ENCODE measurements at places on chromosomes 2 and 18.

DNA sequence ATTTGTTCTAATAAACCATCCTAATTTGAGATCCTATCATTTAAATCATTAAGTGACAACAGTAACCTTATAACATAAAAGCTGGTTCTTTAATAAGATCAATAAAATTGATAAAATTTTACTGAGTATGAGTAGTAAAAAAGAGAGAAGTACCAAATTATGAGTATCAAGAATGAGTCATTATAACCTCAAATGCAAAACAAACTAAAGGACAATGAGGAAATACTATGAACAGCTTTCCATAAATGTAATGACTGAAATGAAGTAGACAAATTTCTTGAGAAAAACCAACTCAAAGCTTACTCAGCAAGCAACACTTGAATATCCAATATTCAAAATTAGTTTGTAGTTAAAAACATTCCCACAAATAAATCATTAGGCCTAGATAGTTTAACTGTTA is 433.0 kb downstream of the ZEB2 start:
- DNase-seq = no peak

DNA sequence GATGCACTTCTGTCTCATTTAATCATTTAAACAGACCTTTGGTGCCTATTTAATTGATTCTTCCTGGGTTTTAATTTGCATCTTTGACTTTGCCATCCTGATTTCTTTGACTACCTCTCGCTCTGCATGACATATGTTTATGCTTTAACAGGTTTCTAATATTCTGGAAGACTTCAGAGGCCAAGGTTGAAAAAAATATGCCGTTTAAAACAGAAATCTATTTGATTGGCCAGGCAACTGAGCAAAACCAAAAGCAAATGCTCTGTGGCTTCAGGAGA is 303.4 kb downstream of the IRS1 start:
- DNase-seq = no peak

- no peak for DNase-seq
Observed at GRCh38 chr18:79690071-79690470, 10.5 kb downstream of the CTDP1 start.

DNA sequence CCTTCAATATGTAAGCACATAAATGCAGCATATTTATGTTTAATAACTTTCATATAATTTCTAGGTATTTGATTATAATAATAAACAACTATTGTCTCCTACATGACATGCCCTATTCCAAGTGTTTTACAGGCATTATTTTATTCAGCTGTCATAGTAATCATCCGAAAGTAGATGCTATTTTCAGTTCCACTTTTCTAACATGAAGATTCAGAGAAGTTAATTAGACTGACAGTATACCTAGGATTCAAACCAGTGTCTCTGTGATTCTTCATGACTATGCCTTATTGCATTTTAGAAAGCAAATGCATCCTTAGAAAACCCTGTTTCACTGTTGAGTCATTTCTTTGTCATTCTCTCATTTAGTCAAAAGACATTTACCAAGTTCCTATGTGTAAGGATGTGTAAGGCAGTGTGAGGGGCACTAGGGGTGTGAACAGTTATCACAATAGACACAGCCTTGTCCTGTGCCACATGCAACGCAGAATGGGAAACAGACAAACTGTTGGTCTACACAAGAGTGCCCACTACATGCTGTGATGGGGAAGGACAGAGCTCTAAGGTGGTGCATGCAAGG is 79.8 kb downstream of the DTNA start:
- DNase-seq = no peak

GRCh38 chr2:120221616-120222015 is 1.6 kb downstream of the TMEM185B start:
- DNase-seq = no peak

- no peak for DNase-seq
Observed at GRCh38 chr2:135164431-135164830, 112.3 kb downstream of the RAB3GAP1 start.

- no peak for DNase-seq
Observed at GRCh38 chr18:41974796-41975201, 19.8 kb downstream of the PIK3C3 start.

DNA sequence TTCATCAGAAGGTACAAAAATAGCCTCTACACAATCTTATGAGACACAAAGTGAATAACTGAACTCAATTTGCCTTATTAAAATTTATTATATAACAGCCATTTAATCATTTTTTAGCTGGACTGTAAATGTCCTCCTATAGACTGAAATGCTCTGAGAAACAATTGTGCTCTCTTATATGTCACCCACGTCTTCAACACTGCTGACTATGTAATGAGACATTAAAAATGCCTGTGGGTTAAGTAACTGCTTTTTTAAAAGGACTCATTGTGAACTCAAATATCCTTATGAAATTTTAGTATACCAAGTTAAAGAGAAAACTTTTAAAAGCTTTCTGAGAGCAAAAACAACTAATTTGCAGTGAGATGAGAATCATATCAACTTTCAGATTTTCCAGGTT is 10.4 kb upstream of the GALNT1 start:
- DNase-seq = no peak

DNA sequence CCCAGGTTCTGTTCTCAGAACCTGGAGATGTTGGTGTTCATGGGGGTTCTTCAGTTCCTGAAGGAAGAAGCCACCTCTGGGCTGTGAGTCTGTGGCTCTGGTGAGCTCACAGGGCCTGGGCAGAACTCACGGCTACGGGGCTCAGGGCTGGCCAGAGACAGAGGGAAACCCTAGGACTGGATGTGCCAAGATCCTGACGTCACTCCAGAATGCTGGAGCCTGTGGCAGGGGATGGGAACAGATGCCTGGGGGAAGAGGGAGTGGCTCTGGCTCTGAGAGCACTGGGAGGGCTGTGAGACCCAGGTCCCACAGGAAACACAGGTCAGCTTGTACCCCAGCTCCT is at the start of gene OTOF:
TSS of gene OTOF (minus strand) at position 214 of the 343 bp plus-strand sequence.
- no peak for DNase-seq

DNA sequence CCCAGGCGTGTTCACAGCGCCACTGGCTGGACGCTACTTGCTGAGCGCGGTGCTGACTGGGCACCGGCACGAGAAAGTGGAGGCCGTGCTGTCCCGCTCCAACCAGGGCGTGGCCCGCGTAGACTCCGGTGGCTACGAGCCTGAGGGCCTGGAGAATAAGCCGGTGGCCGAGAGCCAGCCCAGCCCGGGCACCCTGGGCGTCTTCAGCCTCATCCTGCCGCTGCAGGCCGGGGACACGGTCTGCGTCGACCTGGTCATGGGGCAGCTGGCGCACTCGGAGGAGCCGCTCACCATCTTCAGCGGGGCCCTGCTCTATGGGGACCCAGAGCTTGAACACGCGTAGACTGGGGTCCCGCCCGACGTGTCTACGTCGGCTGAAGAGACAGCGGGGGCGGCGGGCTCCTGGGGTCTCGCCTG is 891 bp upstream of the KHK start:
- DNase-seq = peak; percentile 13

DNA sequence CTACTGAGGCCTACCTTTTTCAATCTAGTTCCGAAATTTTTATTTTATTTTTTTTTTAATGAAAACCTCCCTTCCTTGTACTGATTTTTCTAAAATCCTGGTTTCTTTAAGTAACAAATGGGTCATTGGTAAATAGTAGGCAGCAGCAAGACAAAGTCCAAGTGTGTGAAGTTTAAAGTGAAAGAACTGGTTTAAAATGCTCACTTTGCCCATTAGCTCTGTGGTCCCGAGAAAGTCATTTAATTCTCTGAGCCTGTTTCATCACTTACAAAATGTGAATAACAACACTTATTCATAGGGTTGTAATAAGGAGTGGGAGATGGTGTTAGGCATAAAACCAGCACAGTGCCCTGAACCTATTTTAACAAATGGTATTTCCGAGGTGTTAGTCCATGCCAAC is 426.2 kb downstream of the ERBB4 start:
- DNase-seq = no peak

DNA sequence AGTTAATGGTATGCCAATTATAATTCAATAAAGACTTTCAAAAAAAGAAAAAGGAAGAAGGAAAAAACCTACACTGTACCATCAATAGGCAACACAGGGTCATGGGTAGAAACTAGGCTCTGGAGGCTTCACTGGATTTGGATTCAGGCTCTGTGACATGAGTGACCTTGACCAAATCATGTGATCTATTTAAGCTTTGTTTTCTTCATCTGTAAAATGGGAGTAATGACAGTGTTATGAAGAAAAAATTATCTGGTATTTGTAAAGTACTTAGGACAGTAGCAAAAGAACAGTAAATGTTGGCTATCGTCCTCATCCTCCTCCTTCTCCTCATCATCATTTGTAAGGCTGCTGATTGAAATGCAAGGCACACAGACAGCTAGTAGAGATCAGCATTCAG is 59.3 kb upstream of the STPG4 start:
- DNase-seq = no peak

- no peak for DNase-seq
Observed at GRCh38 chr2:60095202-60095815, 458.1 kb downstream of the BCL11A start.

DNA sequence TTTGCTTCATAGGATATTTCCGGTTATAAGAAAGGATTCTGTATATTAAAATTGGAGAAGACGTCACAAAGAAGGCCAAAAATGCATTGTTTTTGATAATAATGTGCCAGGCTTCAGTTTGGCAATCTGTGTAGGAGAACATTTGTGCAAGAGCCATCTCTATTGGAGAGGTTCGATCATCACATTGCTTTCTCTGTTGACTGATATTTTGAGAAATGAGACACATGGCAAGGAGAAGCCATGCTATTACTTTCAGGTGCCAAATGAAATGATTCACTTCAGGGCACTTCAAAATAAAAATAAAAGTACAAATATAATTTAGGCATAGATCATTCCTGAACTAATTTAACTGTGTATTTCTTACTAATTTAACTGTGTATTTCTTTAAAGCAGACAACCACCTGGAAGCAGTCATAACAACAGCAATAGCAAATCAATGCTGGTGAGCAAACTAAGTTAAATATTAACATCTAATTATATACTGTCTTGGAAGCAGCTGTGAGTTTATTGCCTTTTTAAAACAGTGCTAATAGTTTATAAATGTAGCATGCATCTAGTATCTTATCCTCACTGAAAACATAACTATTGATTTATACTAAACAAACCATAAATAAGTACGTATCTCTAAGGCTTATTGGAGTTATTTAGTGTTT is 50.2 kb upstream of the CHST9 start:
- DNase-seq = no peak

GRCh38 chr18:43141208-43141607 is 25.7 kb upstream of the RIT2 start:
- no peak for DNase-seq

- DNase-seq = no peak
Observed at GRCh38 chr2:124283096-124283495, 258.0 kb downstream of the CNTNAP5 start.

DNA sequence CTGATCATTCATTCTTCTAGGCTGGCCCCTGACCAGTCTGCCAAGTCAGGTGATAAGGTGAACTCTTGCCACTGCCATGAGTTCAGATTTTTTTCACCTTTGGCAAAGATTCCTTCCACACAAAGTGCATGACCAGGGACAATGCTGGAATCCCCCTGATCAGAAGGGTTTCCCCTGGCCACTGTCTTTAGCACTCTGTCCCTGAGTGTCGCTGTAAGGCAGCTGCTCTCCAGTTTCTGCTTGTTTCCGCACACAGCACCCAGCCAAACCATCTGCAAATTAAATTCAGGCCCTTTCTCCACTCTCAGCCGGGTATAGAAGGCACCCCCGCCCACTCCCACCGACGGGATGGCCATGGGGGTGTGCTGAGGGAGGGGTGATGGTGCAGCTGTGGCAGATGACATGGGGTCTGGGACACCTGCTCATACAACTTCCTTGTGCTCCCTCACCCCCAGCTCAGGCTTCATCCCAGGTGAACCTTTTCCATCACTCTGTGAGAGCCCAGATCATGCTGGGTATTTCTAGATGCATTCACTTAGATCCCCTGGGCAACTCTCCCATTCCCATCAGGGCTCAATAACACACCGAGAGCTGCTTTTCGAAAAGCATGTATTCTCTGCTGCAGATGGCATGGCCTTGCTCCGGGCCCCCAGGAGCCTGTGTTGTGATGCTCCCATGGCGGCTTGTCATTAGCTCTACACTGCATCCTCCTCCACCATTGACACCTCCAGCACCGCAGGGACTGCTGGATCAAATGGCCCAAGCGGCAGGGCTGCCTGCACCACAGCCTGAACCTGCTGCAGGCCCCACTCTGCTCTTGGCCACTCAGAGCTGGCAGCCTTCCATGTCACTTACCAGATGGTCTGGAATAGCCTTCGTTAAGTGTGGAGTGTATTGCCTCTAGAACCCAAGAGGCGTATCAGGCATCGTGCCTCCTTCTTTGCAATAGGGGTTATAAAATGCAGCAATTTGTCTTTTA is 52.3 kb upstream of the ROCK2 start:
- DNase-seq = peak; percentile 50

- DNase-seq = no peak
Observed at GRCh38 chr18:23816740-23817139, 127.5 kb downstream of the LAMA3 start.

DNA sequence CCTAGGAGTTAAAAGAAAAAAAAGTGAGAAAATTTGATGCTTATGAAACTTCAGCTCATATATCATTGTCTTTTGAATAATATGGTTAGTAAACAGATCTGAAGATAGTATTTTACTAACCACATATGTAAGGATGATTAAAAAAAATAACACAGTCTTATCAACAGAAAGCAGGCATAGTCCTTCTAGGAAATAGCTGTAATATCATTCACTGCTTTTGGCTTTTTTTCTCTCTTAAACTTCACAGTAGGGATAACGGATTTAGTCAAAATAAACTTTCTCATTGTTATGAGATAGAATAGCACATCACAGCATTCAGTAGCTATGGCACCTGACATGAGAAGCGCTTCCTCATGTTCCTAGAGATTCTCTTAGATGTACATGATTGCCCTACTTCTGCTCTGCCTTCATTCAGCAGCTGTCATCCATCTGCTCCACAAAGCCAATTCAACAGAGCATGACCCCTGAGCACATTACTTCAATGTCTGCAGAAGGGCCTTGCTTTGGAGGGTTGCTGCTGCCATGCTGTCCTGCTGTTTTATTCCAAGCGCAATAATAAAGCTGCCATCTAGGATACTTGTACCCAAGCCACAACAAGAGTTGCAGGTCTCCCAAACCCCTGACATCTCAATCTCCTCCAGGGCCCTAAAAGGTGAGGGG is 67.0 kb downstream of the TTC21B start:
- DNase-seq = no peak

- peak; percentile 50 for DNase-seq
Observed at GRCh38 chr18:62790871-62791772, 75.8 kb downstream of the PHLPP1 start.

GRCh38 chr18:63097178-63097577 is 222.4 kb downstream of the BCL2 start:
- DNase-seq = no peak

- DNase-seq = peak; percentile 21
Observed at GRCh38 chr2:31319406-31320175, 85.6 kb downstream of the EHD3 start.

DNA sequence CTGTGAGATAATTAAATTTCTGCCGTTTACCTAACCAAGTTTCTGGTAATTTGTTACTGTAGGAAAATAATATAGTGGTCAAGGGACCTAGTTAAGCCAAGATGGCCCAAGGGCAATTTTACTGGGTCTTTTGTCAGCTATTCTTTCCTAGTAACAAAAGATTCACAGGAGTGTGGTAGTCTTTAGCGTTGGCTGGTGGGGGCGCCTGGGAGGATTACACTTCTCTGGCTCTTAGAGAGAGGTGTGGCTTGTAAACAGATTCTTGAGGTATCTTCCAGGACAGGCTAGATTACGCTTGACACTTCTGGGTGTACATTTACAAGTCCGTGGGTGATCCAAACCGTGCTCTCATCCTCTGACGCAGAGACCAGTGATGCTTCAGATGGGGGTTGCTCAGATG is 3.3 kb upstream of the ACOXL start:
- DNase-seq = no peak
